NCI-H1092 (cell line): ENCODE measurements at places on chromosomes 1 and 21.

DNA sequence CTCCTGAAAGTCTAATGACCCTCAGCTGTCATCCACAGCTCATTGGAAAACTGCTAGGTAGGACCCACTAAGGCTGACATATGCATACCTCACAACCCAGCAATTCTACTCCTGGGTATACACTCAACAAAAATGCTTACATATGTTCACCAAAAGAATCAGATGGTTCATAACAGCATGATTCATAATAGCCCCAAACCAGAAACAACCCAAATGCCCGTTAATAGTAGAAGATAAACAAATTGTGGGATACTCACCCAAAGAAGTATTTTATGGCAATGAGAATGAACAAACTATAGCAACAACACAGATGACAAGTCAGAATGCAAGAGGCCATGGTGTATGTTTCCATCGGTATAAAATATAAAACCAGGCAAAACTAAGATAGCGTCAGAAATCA, 124.6 kb downstream of the HLCS start:
- no peak for DNase-seq

DNA sequence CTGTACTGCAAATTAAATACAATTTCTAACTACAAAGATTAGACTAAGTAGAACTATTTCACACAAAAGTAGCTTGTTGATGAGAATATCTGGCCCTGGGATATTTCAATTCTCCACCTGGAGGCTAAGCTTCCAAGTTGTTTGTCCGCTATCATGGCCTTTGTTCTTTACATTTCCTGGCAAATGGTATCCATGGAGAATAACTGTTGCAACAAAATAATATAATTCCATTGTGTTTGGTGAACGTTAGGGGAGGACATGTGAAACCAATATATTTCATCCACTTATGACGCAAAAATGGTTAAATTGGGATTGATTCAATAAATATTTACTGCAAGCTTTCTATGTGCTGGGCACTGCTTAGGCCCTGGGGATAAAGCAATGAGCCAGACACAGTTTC, 565.4 kb downstream of the PTPRC start:
- DNase-seq = no peak

GRCh38 chr1:53188099-53188498, 8.5 kb upstream of the CPT2 start:
- no peak for DNase-seq

- DNase-seq = peak; percentile 38
Measured at GRCh38 chr1:188782220-188782841, 1695.3 kb downstream of the BRINP3 start.

DNA sequence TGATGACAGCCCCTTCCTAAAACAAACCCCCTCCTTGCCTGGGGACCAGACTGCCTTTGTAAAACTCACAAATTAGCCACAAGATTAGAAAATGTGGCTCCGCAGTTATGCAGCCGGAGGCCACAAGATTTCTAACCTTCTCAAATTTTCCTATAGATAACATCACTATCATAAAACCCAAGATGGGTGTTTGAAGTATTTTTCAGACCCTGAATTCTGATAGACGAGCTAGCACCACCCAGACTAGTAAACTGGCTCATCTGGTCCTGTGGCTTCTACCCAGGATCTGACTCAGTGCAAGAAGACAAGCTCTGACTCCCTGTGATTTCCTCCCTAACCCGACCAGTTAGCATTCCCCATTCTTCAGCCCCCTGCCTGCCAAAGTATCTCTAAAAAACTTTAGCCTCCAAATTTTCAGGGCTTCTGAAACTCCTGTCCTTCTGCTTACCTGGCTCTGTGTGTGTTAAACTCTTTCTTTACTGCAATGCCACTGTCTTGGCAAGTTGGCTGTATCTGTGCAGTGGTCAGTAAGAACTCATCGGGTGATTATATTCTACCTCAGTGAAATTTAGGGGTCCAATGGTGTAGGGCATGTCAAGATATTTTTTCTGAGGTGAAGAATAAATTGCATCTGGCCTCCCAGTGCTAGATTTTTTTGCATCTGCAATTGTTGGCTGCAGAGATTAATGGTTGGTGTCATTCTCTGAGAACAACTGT, 102.1 kb downstream of the S1PR1 start:
- DNase-seq = no peak
